Stimulated activated CD4-positive, alpha-beta T cell treated with anti-CD3 and anti-CD28 coated beads, Interleukin-1b, Interleukin-23, amount 100 ng/mL, for 4 hours (primary cell): ENCODE measurements at places on chromosomes 12 and 14.

DNA sequence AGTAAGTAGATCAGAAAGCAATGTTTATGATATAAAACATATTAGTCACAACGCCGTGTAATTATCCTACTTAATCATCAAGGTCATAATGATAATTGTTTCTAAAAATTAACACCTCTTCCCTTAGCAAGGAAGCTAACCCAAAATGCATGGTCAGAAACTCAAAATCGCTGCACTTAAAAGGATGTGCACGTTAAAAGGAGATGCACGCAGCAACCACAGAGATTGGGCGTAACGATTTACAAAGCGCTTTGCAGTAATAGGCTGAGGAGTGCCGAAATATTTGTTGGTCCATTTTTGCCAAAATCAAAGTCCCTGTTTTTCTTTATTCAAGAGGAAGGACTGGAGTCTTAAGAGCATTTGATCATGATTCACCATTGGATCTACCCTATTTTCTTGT, 1077.2 kb downstream of the VRK1 start:
- DNase-seq: no peak

DNA sequence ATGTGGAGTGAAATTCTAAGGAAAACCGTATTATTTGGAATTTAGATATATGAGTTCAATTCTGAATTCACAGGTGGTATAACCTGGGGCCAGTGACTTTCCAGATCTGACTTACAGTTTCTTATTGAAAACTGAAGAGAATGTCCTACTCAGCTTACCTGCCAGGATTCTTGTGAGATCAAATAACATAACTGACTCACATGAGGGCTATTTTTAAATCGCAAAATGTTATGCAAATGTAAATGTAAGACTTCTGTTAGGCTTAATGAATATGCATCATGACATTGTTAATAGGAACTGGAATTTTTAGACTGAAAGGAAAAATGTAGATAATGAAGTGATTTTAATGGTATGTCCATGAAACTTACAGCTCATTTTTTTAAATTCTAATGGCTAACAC, 1142.1 kb downstream of the FLRT2 start:
- DNase-seq: no peak

DNA sequence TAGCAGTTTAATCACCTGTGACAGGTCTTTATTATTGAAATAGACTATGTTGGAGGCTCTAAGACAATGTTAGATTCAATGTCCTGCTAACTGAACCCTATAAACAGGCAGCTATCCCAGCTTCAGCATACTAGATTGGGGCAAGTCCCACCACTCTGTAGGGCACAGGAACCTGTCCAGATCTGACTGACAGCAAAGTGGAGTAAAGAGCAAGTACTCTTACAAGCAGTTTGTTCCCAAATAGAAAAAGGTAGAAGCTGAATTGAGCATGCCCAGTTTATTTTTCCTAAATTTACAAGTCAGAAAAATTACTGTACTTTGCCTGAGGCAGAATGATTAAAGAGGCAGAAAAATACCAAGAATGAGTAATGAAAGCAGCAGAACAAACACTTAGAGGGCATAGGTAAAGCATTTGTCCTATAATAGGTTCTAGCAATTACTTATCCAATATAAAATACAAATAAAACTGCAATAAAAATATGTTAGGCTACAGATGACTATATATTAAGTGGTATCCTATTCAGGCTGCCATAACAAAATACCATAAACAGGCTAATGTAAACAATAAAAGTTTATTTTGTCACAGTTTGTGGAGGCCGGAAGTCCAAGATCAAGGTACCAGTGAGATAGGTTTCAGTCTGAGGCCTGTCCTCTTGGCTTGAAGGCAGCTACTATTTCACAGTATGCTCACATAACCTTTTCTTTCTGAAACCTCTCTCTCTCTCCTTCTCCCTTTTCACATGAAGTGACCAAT, 868.2 kb downstream of the C12orf50 start:
- DNase-seq: no peak

DNA sequence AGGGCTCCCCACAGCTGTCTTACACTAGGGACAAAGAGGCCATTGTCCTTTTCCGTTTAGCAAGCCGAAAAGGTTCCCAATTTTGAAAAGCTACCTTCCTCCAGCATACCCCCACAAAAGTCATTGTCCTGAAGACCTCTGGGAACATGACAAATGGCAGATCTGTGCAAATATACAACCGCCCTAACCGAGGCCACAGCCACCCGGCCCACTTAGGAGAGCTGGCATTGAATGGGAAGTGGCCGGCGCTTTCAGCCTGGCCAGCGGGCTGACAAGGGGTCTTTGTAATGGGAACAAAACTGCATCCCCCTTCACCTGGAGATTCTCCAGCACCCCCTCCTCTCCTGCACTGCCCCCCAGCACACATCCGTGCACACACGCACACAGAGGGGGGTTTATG, 48.1 kb upstream of the VASH1 start:
- DNase-seq: no peak

DNA sequence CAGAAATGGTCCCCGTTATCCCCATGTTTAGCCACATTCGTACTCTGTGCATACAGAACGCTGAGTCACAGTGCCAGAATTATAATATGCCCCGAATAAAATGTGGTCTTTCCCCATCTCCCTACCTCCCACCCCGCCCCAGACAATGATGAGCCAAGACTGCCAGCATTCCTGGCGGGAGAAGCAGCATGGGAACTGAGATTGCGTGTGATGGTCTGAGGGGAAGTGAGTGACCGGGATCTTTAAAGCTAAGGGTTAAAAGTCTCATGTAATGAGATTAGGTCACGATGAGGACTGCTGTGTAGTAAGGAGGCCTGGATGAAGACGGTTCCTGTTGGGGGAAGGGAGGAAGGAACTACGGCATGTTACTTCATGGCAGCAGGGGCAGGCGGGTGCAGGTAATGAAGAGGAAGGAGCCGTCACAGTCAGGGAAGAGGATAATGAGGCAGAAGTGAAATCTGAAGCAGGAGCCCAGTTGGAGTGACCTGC, 243.3 kb upstream of the FKBP4 start:
- no peak for DNase-seq

DNA sequence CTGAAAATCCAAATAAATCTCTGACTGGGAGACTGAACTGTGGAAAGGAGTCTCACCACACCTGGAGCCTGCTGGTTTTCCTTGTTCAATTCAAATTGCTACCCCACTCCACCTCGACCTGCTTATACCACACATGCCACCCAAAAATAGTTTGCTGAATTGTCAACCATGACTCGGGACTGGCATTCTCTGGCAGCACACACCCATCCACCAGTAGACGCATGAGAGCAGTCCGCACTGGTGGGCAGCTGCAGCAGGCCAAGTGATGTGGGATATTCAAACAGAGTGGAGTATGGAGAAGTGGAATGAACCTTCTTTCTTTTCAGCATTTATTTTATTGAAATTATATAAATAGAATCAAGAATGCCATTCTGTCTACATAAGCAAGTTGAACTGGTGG, 38.7 kb upstream of the SYCP3 start:
- DNase-seq: no peak

- DNase-seq: no peak
These were observed 7.5 kb downstream of the SHMT2 start for GRCh38 chr12:57236925-57237595.

GRCh38 chr14:51849097-51849496, 11.3 kb upstream of the GNG2 start:
- DNase-seq: no peak

DNA sequence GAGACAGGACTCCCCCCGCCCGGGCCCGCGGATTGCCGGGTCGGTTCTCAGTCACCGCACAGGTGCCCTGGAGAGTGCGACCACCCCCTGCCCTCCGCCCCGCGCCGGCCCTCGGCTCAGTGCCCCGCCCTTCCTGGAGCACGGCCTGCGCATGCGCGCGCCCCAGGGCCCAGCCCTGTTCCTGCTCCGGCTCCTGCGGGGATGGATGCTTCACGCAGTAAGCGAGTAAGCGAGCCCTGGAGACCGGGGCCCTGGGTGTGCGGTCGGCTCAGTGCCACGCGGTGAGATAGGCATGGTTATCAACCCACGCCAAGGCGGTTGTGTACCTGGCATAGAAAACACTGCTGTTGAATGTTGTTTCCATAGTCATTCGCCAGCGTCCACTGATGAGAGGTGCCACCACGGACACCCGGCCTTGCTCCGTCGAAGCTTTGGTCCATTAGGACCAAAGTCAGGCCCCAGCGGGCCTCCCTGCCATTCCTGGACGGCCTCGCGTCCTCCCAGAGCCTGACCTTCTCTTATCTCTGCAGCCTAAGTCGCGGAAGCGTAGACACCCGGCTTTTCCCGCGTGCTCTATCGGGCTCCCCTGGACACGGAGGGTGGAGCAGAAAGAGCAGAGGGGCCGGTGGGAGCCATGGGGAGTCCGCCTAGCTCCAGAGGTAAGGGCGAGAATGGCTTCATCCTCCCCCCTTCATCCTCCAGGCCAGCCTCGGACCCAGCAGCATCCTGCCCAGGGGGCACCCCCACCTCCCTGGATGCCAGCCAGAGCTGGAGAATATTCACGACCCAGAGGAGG, 90.6 kb downstream of the PAPOLA start:
- DNase-seq: peak; percentile 59

DNA sequence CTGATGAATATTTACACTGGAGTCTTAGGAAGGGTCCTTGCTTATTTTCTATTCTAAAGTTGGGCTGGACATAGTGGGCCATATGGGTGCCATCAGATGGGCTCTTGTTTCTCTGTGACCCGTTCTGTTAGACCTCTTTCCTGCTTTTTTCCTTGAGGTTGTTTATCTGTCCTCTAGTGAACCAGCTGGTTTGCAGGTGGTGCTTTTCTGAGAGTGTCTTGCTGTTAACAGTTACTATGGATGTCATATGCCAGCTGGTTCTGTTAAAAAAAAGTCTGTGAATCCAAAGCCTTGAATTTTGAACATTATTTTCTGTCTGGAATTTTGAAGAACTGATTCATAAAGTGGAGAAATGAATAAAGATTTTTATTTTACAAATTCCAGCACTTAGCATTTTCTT, 29.2 kb downstream of the ZC3H14 start:
- DNase-seq: no peak

DNA sequence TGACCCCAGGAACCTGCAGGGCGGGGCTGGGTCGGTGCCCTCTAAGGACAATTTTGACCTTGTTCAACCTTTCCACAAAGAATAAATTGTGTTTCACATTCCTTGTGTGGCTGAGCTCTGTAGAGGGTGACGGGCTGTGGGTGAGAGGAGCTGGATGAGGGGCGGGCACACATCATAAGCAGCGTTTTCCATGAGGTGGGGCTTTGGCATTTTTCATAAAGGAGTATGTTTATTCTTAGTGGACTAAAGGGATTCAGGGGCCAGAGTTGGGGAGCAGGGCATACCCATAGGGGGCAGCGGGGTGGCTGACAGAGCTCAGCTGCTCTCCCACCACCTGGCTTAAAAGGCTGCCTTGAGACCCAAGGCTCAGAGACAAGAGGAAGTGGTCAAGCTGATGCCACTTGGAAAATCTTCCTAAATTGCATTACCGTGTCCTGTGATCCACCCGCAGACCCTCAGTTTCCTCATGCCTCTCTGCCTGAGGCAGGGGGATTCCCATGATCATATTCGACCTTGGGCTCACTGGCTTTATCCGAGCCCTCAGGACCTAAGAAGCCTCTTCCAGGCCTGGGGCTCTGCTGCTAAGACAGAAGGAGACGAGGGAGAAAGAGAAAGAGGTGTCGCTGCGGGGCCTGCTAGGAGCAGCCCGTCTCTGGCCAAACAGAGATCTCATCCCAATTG, 11.4 kb downstream of the MMP14 start:
- DNase-seq: no peak

DNA sequence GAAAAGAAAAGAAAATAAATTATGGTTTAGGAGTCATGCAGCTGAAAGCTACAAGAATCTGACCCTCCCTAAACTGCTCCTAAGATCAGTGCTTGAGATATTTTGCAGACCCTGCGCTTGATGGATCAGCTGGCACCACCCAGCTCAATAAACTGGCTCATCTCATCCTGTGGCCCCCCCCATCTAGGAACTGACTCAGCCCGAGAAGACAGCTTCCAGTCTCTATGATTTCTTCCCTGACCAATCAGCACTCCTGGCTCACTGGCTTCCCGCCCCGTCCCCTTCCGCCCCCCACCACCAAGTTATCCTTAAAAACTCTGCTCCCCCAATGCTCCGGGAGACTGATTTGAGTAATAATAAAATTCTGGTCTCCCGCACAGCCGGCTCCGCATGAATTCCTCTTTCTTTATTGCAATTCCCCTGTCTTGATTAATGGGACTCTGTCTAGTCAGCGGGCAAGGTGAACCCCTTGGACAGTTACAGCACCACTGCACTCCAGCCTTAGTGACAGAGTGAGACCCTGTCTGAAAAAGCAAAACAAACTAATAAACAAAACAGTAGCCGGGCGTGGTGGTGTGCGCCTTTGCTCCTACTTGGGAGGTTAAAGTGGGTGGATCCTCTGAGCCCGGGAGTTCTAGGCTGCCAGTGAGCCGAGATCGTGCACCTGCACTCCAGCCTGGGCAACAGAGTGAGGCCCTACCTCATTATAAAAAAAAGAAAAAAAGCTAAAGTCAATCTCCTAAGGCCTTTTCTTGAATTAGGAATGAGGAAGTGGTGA, 24.5 kb upstream of the SPTLC2 start:
- no peak for DNase-seq

- no peak for DNase-seq
These were observed 247.5 kb downstream of the SLC16A7 start for GRCh38 chr12:59843260-59843843.

DNA sequence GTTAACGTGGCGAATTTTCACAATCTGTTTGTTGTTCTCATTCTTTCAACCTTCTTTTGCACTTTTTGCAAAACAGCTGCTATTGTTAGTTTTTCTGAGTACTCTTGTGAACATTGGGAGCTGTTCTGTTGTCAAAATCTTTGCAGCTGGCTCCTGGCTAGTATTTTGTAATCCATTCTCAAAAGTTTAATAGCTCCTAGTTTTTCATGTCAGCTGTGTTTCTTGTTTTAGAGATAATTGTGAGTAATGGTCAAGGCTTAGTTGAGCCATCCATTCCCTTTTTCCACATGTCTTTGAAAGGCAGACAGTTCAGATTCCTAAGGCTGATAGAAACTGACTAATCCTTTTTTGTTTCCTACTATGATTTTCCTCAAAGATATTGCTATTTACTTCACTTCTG, 39.1 kb upstream of the CRADD start:
- DNase-seq: no peak

- no peak for DNase-seq
These were observed 155.6 kb downstream of the DYRK2 start for GRCh38 chr12:67804168-67804567.

DNA sequence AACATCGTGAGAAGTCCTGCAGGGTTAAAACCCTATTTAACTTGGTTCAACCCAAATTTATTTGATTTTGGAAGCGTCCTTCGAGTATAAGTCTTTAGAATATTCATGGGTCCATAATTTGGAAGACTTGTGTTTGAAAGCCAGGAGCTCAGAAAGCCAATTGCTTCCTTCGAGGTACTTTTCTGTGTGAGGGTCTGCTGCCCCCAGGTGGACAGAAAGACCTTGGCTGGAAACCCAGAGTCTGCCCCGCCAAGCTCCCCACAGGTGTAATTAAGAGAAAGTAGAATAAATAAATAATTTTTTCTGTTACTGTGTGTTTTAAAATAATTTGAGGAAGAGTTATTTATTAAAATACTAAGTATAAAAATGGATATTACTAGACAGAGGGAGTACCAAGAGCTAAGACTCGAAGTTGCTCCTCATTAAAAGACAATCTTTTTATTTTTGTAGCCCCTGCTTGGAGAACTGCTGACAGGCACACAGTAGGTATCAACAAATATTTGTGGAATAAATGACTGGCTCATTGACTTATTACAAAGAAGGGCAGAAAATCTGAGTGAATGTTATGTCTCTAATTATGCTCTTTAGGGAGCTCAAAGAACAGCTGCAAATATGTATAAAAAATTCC, 105.8 kb downstream of the PAH start:
- no peak for DNase-seq

GRCh38 chr14:61553730-61554641, 141.3 kb upstream of the HIF1A start:
- no peak for DNase-seq

- no peak for DNase-seq
These were observed 154.4 kb upstream of the MAX start for GRCh38 chr14:65256714-65257113.
